ENCODE measurements at places on chromosomes 5 and 9. TPM values are rescaled to one million over a fixed set of nuclear protein-coding genes. Genes with fewer than 3 reads are reported as not detected.

DNA sequence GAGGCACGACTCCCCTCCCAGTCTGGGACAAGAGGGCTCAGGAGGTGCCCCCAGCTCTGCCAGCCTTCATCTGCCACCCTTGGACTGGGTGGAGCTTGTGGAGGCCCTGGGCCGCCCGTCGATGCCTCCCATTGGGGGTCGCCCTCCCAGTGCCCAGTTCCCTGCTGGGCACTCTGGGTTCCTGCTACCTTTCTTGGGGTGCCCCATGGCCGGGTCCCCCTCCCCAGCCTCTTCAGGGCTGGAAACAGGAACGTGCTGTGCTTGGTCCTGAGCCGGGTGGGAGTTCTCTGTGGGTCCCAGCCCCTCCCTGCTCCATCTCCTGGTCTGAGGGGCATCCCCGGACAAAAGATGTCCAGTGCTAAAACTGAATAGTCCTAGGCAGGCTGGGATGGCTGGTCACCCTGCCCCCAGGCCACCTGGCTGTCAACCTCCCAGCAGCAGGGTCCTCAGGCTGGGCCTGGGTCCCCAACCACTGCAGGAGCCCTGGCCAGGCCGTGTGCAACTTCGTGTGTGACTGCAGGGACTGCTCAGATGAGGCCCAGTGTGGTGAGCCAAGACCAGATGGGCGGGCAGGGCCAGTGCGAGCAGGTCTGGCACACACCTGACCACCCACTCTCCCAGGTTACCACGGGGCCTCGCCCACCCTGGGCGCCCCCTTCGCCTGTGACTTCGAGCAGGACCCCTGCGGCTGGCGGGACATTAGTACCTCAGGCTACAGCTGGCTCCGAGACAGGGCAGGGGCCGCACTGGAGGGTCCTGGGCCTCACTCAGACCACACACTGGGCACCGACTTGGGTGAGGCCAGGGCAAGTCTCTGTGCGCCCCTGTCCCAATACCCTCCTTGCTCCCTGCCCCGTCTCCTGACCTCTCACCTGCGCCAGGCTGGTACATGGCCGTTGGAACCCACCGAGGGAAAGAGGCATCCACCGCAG is 784 bp downstream of the MAMDC4 start:
- DNase-seq, result peak; percentile 55

GRCh38 chr5:88837817-88838216 is 45.2 kb downstream of the MEF2C start:
- DNase-seq, result no peak

GRCh38 chr5:176535101-176535663 is 2.0 kb downstream of the RNF44 start:
- DNase-seq, result no peak

GRCh38 chr9:36993933-36994764 is 39.9 kb downstream of the PAX5 start:
- DNase-seq, result no peak

Gene PCDHB14
- 2.3 TPM for polyA plus RNA-seq

DNA sequence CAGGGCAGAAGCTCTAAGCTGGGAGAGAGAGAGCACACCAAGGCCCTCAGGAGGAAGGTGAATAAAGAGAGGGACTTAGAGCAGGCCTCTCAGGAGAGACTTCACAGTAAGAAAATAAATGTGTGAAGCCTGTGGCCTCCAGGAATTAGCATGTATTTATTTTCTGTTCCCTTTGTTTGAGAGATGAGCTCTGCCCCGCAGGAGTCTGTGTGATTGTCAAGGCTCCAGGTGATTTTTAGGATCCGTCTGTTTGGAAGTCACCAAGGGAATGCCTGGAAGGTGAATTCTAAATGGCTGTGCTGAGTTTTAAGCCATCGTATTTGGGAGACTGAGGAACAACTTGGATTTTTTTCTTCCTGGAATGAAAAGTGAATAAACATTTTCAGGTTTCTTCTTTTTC is 108.3 kb upstream of the ICE1 start:
- DNase-seq, result no peak

Gene ARL14EPL
- not detected for polyA plus RNA-seq

DNA sequence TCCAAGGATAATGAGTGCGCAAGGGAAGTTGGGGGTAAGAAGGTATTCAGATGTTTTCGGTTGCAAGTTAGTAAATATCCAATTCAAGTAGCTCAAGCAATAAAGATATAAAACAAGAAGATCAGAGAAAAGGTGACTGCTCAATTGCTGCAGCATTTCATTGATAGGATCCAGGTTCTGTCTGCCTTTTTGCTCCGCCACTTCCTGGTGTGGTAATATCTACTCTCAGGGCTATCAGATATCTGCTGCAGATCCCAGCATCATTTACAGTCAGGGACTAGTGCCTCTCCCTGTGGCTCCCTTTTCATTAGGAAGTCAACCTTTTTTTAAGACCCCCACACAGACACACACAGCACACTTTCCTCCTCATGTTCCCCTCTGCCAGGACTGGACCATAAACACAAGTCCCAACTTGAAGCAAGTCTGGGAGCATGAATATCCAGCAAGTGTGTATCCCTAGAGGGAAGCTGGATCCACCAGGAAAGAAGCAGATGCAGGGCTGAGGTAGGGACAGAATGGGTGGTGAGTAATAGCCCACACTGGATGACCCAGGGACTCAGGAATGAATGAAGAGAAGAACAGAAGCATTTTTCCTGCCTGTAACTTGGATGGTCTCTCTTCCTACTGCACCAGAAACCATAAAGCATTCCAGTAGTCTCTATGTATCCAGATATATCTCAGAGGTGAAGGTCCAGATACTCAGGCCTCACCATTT is 53.7 kb downstream of the ZNF622 start:
- no peak for DNase-seq

- no peak for DNase-seq
Measured at GRCh38 chr5:43115968-43116367, 4.7 kb upstream of the ZNF131 start.

GRCh38 chr9:106421772-106422171 is 441.2 kb upstream of the ZNF462 start:
- no peak for DNase-seq

Gene PCDHGB4
- 2.0 TPM for polyA plus RNA-seq

Gene AK8
- 0.66 TPM for polyA plus RNA-seq

GRCh38 chr5:76690704-76691466 is 25.0 kb upstream of the F2R start:
- no peak for DNase-seq

DNA sequence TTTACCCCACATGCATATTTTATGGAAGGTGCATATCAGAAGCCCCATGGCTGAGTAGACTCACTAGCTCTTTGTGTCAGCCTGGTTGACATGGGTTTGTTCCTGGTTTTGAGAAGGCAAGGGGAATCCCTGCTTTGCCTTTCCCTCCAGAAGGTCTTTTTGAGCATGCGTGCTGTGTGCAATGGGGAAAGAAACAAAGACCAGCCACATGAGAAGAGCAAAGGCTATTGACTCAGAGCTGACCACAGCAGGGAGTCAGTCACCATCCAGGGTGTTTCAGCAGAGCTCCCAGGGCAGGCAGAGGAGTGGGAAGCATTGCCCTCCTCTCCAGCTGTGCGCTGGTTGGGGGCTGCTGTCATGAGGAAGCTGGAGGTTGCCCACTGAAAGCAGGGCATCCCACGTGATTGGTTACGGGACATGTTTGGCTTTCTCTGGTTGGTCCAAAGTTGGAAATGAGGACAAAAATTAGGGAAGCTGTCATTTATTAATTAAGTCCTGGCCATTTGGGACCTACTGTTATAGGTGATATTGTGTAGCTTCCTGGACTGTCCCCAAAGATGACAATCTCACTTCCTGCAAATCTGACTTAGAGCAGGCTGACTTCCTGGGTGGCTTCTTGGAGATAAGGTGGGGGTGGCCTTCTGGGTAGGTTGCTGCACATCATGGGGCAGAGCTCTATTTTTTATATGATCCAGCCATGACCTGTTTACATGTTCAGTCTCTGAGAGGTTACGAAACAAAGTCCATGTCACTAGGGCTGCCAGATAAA is 48.9 kb upstream of the TDRD7 start:
- no peak for DNase-seq

DNA sequence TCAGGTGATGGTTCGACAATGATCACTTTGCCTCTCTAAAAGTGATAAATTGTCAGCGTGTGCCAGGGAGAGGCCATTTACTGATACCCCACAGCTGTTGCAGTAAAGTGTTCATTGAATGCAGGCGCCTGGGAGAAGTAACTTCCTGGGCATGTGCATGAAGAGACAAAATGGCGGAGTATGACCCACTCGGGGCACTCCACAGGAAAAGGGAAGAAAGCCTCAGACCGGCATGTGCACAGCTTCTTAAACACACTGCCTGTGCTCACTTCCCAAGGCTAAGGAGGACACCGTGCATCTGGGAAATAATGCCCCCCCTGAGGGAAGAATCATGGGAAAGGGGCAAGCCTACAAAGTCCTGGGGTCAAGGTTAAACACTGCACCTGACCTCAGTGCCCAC is 329.5 kb downstream of the ICE1 start:
- no peak for DNase-seq

DNA sequence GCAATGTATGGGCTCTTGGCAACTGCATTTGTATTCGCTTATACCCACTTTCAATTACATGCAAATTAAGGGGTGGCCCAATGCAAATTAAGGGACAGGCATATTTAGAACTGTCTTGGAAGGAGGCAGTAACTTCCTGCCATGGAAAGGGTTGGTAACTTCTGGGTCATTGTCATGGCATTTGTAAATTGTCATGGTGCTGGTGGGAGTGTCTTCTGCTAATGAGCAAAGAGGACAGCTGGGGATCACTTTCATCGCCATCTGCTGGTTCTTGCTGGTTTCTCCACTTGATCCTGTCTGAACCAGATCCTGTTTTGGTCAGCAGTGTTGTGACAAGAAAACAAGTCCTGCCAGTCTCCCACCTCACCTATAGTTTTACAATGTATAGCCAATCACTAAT is 23.3 kb upstream of the UGT3A2 start:
- DNase-seq, result no peak

Gene FBXL7
- 10.2 TPM for polyA plus RNA-seq

DNA sequence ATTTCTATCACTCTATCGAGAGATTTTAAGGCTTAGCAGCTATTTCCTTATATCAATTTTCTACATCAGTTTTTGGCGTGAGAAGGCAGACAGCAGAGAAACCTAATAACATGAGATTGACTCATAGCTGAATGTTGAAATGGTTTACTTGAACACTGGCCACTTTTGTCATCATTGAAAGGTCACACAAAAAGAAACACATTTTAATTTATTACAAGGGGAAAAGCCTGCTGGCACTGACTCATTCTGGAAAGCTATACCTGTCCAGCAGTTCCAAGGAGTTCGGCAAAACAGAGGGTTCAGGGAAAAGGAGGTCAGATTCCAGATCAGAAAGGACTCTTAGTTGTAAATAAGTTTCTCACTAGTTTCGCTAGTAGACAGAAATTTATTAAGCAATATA is 566.4 kb downstream of the DNAH5 start:
- DNase-seq, result no peak

Gene PTPN3
- 2.8 TPM for polyA plus RNA-seq

- DNase-seq, result no peak
Measured at GRCh38 chr5:146221234-146221633, 17.8 kb downstream of the RBM27 start.

Gene DMRT3
- not detected for polyA plus RNA-seq

Gene TAS2R1
- not detected for polyA plus RNA-seq

DNA sequence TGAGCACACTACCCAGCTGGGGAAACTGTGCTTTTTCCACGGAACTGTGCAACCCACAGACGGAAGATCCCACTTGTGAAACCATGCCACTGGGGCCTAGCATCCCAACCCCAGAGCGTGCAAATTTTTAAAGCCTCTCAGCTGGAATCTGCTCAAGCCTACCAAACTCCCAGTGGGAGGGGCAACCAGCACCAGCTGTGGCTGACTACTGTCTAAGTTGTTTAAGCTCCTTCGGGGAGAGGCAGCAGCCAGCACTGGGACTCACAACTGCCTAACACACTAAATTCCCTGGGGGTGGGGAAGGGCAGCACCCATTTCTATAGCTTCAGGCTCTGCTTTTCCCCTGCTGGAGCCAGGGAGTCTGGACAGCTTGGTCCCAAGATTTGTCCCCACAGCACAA is 287.6 kb upstream of the MSX2 start:
- DNase-seq, result no peak

GRCh38 chr9:116191576-116192415 is 38.2 kb downstream of the PAPPA start:
- no peak for DNase-seq

Gene SURF4
- polyA plus RNA-seq, result 67.2 TPM

DNA sequence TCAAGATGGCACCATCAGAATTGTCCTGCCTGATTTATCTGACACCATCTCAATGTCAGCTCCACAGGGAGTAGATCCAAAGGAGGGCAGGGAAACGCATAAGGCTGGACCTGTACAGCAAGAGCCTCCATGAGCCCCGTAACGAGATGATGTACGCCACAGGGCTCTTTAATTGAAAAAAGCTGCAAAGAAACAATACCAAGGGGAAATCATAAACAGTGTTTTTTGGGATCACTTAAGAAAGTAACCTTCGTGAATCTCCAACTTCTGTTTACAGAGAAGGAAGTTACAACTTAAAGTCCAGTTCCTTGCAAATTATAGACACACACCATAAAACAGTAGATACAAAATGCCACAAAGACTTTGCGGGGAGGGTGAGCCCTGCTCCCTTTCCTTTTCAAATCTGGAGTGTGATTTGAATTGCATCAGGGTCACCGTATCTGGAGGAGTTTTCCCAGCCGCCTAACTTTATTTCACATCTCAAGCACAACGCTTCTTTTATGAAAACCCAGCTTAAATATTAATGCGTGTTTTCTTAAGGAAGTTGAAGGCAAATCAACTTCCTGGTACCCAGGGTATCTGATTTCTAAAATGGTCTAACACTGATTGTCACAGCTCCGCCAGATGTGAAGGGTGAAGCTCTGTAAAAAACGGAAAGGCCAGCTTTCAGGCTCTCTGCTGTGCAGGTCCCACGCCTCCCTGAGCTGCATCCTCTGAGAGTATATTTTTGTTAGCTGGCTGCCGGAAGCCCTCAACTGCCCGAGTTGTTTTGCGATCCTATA is 88.9 kb downstream of the EBF1 start:
- DNase-seq, result peak; percentile 69

DNA sequence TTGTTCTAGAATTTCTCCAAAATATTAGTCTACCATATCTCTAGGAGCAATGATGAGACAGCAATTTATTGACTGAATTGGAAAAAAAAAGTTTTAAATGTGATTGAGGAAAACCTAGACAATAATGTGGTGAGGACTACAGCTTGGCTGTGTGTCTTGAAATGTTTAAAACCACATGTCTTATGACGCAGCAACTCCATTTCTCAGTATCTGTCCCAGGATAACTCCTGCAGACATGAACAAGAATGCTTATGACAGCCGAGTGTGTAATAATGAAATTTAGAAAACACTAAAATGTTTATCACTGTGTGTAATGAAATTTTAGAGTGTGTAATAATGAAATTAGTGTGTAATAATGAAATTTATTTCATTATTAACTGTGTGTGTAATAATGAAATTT is 254.1 kb upstream of the DAPK1 start:
- no peak for DNase-seq

Gene INSL6
- polyA plus RNA-seq, result not detected

- no peak for DNase-seq
Measured at GRCh38 chr5:144089401-144090021, 80.9 kb downstream of the YIPF5 start.

- no peak for DNase-seq
Measured at GRCh38 chr5:60447488-60447920, 252.5 kb downstream of the DEPDC1B start.

- no peak for DNase-seq
Measured at GRCh38 chr9:97445119-97445701, 33.3 kb downstream of the TDRD7 start.

GRCh38 chr9:132743931-132744479 is 73.7 kb downstream of the GTF3C4 start:
- DNase-seq, result no peak

Gene EXOSC3
- polyA plus RNA-seq, result 15.7 TPM

Gene ALDH7A1
- polyA plus RNA-seq, result 31.6 TPM
